ENCODE measurements at places on chromosomes 11 and 22.

DNA sequence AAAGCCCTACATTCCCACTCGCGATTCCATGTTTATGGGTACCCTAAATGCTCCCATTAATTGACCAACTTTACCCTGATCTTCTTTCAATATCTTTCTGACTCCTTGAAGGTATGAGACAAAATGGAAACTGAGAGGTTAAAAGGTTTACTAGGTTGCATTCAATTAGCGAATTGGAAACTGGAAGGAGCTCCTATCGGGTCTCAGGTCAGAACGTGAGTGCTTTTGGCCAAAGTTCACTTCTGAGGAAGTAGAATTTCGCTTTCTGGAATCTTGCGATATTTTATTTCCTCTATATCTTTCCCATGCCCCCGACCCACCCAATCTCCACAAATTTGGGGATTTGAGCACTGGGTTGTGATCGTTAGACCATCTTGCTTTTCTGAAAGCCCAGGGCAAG lies 2.6 kb downstream of the EHF start:
- no peak for DNase-seq

- no peak for DNase-seq
These were observed 17.4 kb upstream of the BAIAP2L2 start for GRCh38 chr22:38127869-38128268.

- no peak for DNase-seq
These were observed 114.4 kb upstream of the API5 start for GRCh38 chr11:43197379-43197778.

DNA sequence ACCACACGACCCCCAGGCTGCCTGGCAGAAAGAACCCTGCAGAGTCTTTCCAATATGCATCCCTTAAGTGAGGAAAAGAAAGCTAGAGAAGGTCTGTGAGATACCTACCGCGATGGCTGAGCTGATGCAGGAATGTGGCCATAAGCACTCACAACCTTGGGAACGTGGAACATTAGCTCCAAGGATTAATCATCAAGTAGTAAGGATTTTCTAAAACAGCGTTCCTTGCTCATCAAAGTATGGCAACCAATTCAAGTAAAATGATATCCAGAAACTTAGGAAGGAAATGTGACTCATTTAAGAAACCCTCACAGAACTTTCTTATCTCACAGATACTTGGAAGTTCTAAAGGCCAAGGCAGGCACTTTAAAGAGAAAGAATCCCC lies 12.8 kb downstream of the PACSIN2 start:
- DNase-seq = no peak

DNA sequence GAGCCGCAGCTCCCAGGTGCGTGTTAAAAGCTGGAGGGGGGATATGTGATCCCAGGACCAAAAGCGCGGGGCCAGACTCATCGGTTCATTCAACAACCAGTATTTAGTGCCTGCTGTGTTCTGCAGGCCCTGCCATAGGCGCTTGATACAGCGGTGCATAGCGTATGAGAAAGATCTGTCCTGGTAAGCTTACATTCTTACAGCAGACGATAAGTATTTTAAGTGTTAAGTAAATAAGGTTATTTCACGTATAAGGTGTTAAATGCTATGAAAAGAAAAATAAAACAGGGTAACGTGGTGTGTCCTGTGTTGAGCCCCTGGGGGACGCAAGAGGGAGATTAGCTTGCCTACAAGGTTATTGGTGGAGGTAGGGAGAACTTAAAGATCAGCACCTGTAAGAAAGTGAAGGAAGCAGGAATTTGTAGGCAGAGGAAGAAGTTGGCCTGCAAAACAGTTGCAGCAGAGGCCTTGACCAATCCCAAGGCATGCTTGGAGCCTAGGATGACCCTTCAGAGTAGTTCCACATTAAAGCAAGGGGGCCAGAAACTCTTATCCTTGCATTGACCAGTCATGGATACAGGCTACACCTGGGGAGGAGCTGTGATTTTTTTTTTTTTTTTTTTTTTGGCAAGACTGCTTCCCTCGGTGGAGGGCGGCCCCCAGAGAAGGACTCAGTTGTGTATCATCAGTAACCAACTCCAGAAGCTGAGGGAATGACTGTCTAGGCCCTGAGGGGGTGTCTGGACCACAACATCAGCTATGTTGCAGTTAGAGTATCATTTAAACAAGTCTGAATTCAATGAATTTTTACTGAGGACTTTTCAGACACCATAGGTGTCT lies 487 bp upstream of the LIPT2 start:
- no peak for DNase-seq
